Esophagus squamous epithelium (tissue), 5 donors: ENCODE measurements at places on chromosomes 6 and 20. TPM values are rescaled to one million over a fixed set of nuclear protein-coding genes. Genes with fewer than 3 reads are reported as not detected.

The TNNC2 gene
- 1.1 TPM for total RNA-seq

The PAX1 gene
- total RNA-seq: 0.19 TPM

- no peak for DNase-seq
These were observed 113.2 kb downstream of the CARMIL1 start for GRCh38 chr6:25392372-25392771.

DNA sequence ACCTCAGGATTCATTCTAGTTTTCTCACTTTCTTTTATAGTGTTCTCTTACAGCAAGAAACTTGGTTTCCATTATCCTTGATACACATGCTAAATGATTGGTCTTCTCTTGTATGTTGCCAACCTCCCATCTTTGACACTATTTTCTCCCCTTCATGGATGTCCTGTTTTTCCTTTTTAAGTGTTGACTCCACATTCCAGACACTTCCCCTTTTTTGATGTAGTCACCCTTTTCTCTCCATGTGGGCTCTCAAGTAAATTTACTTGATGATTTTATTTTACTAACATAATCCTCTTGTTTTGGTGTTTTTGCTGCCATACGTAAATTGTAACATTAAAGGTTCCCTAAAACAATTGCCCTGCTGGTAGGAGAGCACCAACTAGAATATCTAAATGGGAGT is 148.1 kb downstream of the ZFAND3 start:
- no peak for DNase-seq

- DNase-seq: no peak
These were observed 58.2 kb upstream of the VGLL2 start for GRCh38 chr6:117206944-117207687.

The SERPINB1 gene
- 284 TPM for total RNA-seq

- no peak for DNase-seq
These were observed 176.3 kb downstream of the LRFN2 start for GRCh38 chr6:40410821-40411220.
